ENCODE measurements at places on chromosomes 13 and 19. TPM values are rescaled to one million over a fixed set of nuclear protein-coding genes. Genes with fewer than 3 reads are reported as not detected.
A peak's percentile ranks its signal among the peaks of the same experiment; 100 is the strongest.

DNA sequence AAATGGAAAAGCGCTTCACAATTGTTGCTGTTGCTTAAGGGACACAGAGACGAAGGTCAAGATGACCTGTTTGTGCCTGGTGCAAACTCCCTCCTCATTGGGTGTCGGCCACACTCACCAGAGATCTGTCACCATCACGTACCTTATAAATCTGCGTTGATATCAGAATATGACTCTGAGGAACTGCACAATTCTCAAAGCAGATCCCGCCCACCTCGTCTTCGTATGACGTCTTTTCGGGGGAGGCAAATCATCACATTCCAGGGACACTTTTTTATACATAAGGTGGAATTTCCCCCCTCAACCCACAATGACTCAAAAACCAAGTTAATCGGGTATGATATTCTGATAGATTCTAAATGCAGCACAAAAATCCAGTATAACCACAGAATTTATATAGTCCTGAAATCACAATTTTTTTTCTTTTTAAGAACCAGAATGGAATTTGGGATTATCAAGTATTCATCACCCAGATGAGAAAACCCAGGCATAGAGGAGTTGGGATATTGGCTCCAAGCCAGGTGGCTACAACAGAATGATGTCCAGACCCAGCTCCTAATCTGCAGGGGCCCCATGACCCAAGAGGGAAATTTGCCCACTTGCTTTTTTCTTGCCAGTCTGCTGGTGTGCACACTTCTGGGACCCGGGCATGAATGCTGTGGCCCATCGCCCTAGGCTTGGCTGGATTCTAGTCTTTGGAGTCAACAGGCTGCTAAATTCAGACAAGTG lies 50.6 kb upstream of the MTIF3 start:
- no peak for DNase-seq

GRCh38 chr13:42803563-42804204 lies 22.3 kb downstream of the FAM216B start:
- no peak for DNase-seq

- DNase-seq, result no peak
Measured at GRCh38 chr19:4064496-4065260, 2.0 kb downstream of the ZBTB7A start.

DNA sequence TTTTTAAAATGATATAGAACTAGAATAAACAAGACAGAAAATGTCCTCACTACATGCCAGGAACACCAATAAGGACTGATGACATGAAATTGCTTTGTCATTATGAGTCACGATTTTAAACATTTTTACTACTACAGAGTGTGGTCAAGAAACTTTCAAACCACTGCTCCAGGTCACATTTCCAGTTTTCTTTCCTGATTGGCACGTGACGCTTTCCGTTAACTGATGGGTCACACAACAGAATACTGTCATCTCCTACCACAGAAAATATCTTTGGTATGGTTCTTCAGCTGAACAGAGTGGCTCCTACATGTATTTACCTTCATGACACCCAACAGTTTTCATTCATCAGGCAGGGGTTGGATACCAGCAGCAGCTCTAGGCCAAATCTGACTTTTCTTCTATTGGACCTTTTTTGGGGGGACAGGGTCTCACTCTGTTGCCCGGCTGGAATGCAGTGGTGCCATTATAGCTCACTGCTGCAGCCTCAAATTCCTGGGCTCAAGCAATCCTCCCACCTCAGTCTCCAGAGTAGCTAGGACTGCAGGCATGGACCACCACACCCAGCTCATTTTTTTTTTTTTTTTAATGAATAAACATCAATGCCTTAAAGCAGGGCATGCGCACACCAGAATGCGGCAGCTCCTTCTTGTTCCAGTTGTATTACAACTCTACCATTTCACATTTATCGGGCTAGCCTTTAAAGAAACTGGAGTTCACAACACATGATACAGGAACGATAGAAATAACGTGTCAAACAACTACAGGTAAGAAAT lies 147.4 kb downstream of the RNF17 start:
- no peak for DNase-seq

GRCh38 chr13:71830323-71830722 lies 36.7 kb downstream of the DACH1 start:
- no peak for DNase-seq

DNA sequence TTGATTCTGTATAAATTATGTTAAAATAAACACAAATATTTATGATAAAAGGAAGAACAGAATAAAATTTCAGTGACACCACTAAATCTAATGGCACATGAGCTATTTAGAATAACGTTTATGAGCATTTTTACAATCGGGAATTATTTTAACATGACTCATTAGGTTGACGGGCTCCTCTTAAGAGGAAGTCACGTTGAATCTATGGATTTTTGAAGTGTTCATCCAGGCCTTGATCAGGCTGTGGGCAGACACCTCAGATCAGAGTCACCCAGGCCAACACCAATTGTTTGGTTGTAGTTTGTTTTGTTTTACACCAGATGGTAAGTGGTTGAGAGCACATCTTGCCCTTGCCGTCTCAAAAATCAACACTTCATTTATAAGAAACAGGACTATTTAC lies 257.8 kb downstream of the FOXO1 start:
- no peak for DNase-seq

GRCh38 chr19:7509625-7510024 lies 6.3 kb upstream of the ZNF358 start:
- DNase-seq, result no peak

GRCh38 chr19:934865-935479 lies 9.1 kb downstream of the ARID3A start:
- DNase-seq, result peak; percentile 92

DNA sequence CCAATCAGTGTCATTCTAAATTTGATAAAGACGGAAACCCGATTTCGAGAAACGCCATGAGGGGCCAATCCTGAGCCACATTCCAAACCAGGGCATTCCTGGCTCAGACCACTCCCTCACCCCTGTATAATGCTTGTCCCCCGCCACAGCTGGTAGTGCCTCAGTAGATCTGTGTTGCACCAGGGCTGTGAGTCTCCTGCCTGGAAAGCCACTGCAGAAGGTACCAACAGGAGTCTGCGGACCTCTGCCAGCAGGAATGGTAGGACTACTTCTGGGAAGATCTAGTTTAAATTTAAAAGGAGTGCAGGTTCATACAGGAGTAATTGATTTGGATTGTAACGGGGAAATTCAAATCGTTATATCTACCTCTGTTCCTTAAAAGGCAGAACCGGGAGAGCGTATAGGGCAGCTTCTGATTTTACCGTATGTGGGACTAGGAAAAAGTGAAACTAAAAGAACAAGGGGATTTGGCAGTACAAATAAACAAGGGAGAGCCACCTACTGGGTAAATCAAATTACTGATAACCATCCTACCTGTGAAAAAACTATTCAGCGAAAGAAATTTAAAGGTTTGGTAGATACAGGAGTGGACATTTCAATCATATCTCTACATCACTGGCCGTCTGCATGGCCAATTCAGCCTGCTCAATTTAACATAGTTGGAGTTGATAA lies 20.8 kb upstream of the ZNF266 start:
- no peak for DNase-seq

DNA sequence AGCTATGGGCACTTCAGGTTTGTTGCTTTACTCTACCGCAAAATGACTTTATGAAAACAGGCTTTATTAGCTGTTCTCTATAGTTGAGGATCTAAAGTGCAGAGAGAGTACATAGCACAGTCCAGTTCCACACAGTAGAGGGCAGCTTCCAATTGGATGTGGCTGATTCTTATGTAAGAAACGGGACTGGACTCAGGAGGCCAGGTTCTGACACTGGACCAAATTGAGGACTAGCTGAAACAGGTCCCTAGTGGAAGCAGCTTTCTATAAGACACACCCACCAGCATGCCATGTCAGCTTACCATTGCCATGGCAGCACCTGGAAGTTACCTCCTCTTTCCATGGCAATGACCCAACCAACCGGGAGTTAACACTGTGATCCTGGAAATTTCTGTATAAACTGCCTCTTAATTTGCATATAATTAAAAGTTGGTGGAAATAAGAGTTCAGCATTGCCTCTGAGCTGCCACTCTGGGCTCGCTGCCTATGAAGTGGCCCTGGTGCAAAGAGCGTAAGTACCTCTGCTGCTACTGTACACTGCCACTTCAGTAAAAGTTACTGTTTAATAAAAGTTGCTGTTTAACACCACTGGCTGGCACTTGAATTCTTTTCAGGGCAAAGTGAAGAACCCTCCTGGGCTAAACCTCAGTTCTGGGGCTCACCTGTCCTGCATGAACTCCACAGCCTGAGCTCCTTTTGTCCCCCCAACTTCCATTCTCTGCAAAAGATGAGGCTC lies 211.9 kb upstream of the SLC10A2 start:
- no peak for DNase-seq

DNA sequence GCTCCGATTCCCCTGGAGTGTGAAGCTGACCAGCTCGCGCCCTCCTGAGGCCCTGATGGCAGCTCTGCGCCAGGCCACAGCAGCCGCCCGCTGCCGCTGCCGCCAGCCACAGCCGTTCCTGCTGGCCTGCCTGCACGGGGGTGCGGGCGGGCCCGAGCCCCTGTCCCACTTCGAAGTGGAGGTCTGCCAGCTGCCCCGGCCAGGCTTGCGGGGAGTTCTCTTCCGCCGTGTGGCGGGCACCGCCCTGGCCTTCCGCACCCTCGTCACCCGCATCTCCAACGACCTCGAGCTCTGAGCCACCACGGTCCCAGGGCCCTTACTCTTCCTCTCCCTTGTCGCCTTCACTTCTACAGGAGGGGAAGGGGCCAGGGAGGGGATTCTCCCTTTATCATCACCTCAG lies 20.3 kb downstream of the CKM start:
- no peak for DNase-seq

- no peak for DNase-seq
Measured at GRCh38 chr13:48429886-48430285, 17.0 kb upstream of the LPAR6 start.

DNA sequence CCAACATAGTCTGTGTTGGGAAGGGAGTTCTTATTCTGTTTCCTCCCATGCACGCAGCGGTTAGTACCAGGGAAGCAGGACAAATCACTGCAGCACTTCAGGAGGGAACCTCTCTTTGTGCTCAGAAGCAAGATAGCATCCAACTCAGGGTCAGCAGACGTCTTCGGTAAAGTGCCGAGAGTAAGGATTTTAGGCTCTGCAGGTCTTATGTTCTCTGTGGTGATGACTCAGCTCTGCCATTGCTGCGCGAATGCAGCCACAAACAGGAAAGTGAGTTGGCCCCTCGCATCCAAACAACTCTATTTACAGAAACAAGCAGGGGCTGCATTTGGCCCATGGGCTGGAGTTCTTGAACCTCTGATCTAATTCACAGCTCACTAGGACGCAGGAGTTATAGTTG lies 122.1 kb upstream of the SPATA13 start:
- no peak for DNase-seq

GRCh38 chr19:49057636-49058234 lies at the start of gene CGB7:
CGB7 (minus strand) TSS chr19:49057749; CDS start chr19:49055375, 2,374 bp downstream.
- peak; percentile 34 for DNase-seq

- DNase-seq, result no peak
Measured at GRCh38 chr19:44345959-44346358, 10.5 kb downstream of the ZNF112 start.

GRCh38 chr19:41997121-41997850 lies 3.3 kb upstream of the ATP1A3 start:
- DNase-seq, result no peak

DNA sequence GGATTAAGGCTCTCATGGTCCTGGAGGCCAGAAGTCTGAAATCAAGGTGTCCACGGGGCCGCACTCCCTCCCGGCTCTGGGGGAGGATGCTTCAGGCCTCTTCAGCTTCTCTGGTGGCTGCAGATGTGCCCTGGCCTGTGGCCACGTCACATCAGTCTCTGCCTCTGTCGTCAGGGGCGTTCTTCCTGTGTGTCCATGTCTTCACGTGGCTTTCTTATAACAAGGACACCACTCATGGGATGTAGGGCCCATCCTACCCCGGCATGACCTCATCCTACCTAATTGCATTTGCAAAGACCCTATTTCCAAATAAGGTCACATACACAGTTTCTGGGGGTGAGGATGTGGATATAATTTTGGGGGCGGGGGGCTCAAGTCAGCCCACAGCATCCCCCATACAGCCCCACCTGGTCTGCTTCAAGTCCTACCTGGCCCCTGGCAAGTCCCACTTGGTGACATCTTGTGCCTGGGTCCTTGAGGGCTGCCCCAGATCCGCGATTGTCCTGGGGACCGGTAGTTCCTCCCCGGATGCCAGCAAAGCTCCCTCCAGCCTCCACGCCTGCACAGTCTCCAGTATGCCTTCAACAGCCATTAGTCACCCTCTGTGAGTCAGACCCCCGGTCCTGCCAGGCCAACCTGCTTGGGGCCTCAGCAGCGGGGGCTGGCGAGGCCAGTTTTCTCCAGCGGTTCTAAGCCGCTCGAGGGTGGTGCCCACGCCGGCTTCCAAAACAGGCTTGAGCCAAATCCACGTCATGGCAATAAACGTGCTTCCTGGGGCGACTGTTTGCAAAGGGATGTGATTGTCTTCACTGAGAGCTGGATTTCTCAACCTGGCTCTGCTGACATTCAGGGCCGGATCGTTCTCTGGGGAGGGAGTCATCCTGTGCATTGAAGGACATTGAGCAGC lies 32.2 kb downstream of the MYO9B start:
- no peak for DNase-seq

The CLDN10 gene
- 3.4 TPM for polyA plus RNA-seq

The HNRNPA1L2 gene
- polyA plus RNA-seq, result 27.7 TPM

The NLRP4 gene
- polyA plus RNA-seq, result not detected

The UHRF1 gene
- 20.1 TPM for polyA plus RNA-seq

The LILRA2 gene
- polyA plus RNA-seq, result 0.94 TPM

The BST2 gene
- polyA plus RNA-seq, result 15.2 TPM

The C19orf81 gene
- not detected for polyA plus RNA-seq

All from right lung (tissue), 10 donors.